ENCODE measurements at places on chromosomes 5 and 9.

- peak; percentile 79 for DNase-seq
Measured at GRCh38 chr5:80755626-80756025, 100.8 kb upstream of the DHFR start.

GRCh38 chr9:137749511-137749910 lies 128.1 kb upstream of the CACNA1B start:
- no peak for DNase-seq

DNA sequence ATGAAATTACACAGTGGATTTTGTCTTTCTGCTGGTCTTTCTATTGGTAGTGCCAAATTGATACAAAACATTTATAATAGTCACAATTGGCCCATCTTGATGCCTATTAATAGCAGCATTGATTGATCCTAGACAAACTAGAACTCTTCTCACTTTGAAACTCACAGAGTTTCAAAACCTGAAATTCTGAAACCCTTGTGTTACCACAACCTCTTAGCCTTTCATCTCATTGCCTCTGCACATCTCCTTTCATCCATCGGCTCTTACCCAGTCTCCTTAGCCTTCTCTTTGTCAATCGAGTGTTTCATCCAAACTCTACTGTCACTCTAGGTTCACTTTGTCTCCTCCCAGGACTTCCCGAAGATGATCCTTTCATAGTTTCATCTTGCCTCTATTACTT lies 22.1 kb downstream of the PLPPR1 start:
- no peak for DNase-seq

- DNase-seq, result no peak
Measured at GRCh38 chr5:72537166-72537565, 30.0 kb upstream of the ZNF366 start.

DNA sequence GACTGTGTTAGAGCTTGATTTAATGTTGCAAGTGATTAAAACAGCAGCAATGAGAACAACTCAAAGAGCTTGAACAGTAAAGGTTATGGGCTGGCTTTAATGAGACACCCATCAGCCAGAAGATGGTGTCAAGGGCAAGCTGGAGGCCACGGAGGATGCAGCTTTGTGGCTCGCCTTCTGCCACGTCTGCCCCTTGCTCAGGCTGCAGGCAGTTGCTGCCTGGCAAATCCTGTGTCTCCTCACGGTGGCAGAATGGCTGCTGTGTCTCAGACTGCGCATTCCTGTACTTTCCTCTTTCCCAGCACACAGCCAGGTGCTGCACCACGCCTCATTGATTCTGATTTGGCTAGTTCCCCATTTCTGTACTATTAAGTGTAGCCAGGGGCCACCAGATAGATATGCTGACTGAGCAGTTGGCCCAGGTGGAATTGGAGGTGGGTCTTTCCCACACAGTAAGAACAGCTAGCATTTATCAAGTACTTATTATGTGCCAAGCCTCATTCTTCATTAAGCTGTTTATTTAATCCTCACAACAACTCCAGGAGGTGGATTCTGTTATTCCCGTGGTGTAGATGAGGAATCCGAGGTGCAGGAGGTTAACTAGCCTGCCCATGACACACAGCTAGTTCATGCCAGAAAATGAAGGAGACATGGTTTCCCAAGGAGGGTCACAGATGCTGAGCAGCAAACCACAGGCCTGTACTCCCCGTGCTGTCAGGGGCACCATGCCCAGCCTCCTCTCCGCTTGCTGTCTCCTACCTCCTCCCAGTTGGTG lies 3.5 kb downstream of the NXNL2 start:
- no peak for DNase-seq

- DNase-seq, result no peak
Measured at GRCh38 chr9:93114984-93115335, 18.9 kb downstream of the CARD19 start.

- DNase-seq, result no peak
Measured at GRCh38 chr5:108636135-108636853, 111.4 kb upstream of the FER start.

GRCh38 chr5:93580927-93581445 lies at the start of gene NR2F1-AS1:
Gene NR2F1-AS1, minus strand, starts transcription at chr5:93581219.
- DNase-seq, result no peak

GRCh38 chr9:2299156-2299842 lies 284.2 kb downstream of the SMARCA2 start:
- no peak for DNase-seq

GRCh38 chr5:117803533-117803932 lies 1184.8 kb downstream of the DTWD2 start:
- no peak for DNase-seq

- no peak for DNase-seq
Measured at GRCh38 chr9:97673922-97674321, 23.2 kb downstream of the XPA start.

DNA sequence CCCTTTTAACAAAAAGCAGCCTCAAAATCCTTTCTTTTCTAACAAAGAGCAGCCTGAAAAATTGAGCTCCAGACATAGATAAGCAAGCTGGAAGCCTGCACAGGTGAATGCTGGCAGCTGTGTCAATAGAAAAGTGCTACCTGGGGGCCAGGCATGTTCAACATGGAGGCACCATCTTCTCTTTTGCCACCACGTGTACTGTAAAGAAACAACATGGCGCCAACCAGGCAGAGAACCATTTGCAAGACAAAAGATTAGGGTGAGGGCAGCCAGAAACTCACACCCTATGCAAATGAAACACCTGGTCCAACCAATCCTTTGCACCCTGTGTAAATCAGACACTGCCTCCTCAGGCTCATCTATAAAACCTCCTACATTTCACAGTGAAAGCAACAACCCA lies 96.0 kb downstream of the ACTL7B start:
- DNase-seq, result no peak

DNA sequence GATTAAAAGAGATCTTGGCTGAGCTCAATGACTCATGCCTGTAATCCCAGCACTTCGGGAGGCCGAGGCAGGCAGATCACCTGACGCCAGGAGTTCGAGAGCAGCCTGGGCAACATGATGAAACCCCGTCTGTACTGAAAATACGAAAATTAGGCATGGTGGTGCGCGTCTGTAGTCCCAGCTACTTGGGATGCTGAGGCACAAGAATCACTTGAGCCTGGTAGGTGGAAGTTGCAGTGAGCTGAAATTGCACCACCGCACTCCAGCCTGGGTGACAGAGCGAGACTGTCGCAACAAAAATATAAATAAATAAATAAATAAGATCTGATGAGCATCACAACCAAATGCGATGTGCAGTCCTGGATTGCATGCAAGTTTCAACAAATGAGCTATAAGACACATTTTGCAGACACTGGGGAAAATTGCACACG lies 8.7 kb upstream of the ENG start:
- no peak for DNase-seq

GRCh38 chr5:35182910-35183535 lies 47.3 kb downstream of the PRLR start:
- DNase-seq, result no peak

DNA sequence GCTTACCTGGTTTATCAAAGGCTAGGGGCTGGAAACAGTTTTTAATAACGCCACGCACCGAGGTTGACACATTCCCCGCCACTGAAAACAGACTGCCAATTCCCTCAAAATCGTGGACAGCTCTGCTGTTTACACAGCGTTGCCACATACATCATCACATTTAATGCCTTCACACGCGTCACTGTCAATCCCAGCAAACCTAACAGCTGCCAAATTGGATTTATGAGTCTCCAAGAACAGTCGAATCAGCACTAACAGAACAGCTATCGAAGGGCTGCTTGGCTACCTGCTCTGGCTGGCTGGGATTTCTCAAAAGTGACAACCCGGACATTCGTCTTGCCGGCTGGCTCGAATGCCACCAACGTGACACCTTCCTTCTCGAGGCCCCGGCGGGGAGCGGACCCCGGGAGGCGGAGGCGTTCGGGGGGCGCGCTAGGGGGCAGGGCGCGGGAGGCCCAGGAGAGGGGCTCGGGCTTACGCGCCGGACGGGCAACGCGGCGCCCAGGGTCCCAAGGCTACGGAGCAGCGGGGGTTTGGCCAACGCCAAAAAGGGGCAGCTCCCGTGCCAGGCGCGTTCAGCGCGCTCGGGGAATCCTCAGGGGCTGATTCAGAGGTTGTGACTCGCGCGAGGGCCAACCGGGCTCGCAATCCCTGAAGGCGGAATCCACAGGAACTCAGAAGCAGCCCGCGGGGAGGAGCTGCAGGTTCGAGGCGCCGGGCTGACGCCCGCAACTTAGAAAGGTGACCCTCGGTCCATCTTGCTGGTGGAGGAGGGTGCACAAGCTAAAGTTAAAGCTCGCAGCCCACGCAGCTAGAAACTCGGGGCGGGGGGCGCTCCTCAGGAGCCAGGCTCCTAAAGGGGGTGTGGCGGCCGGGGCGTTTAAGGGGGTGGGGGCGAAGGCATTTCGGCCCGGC lies 1.2 kb downstream of the CDC14B start:
- no peak for DNase-seq

DNA sequence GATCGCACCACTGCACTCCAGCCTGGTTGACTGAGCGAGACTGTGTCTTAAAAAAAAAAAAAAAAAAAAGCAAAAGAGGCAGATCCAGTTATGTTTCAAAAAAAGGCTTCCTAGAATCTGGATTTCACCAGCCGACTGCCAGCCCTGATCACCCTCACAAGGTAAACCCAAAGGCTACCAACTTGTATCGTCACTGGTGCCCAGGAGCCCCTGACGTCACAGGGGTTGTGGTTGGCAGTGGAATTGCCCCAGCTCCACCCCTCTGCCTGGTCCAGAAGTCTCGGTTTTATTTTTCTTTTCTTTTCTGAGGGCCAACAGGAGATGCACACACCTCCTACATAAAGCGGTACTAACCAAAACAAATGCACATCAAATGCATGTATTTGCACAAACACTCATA lies 6.0 kb upstream of the LMX1B start:
- DNase-seq, result no peak

DNA sequence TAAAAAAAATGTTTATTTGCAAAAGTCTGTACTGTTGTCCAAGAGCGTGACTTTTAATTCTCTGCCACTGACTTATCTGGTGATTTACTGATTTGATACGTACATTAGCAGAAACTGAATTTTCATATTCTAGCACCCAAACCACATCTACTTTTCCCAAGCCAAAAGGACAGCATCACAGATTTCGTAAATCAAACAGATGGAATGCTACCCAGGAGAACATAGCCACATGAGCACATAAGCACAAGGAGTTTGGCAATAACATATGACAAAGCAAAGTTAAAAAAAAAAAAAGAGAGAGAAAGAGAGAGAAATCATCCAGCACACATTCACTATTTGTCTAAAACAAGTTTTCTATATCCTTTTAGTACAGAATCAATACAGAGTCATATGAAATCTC lies 83.7 kb downstream of the HINT1 start:
- DNase-seq, result no peak

DNA sequence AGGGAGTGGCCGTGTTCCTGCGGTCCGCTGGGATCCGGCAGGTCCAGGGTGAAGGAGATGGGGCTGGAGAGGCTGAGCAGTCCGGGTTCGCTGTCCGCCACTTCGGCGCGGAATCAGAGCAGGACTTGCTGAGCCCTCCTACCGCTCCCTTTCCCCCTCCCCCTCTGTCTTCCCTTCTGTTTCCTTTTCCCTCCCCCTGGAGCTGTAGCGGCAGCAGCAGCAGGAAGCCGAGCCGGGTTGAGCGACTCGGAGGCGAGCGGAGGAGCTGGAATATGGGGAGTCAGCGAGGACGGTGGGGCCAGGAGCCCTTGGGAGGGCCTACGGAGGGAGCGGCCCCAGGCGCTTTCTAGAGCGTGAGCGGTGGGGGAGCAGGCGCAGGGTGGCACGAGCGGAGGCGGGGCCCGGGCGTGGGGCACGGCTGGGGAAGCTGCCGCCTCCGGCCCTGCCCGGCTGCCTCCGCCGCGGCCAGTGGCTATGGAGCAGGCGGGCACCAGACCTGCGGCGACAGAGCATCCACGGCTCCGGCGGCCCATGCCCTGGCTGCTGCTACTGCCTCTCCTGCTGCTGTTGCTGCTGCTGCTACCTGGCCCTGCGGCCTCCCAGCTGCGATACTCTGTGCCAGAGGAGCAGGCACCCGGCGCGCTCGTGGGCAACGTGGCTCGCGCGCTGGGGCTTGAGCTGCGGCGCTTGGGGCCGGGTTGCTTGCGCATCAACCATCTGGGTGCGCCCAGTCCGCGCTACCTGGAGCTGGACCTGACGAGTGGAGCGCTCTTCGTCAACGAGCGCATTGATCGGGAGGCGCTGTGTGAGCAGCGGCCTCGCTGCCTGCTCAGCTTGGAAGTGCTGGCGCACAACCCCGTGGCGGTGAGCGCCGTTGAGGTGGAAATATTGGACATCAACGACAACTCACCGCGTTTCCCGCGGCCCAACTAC lies at the start of gene PCDHAC2:
Gene PCDHAC2, plus strand, starts transcription at position 184 of the 933 bp plus-strand sequence. Its CDS starts 291 bp downstream, at position 475.
- no peak for DNase-seq

DNA sequence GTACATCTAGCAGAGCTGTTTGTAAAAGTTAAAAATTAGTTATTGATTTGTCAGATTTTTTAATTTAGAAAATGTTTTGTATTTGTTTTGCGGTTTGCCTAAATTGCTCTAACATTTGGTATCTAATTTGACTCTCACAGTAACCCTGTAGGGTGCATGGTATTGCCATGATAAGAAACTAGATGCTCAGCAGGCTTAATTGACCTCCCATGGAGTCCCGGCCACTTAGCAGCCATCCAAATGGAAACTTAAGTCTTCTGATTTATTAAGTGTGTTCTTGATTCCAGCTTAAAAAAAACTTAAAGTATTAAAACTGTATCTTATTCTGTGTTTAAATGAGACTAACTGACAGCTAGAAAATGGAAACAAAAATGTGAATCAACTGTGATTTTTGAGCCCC lies 54.5 kb downstream of the CAST start:
- no peak for DNase-seq

DNA sequence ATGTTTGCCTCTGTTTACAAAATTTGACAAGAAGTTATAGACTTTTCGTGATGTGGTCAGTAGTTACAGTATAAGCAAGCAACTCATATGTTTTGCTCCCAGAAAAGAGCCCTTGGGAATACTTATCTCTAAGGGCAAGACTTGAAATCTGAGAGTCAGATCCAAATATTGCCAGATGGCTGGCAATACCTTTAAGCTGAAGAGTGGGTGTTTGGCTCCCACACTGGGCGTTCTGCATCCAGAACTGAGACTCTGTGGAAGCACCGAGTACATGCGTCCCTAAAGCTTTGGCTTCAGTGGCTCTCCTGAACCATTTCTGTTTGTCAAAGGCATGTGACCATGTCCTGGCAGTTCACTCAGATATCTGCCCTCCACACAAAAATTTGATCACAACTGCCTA lies 194.1 kb downstream of the DCP2 start:
- no peak for DNase-seq

GRCh38 chr9:117757561-117758190 lies 53.5 kb downstream of the TLR4 start:
- no peak for DNase-seq

Data from CD4-positive, alpha-beta T cell treated with Interleukin-15 for 4 hours (primary cell).